Urinary bladder (tissue), 4 donors: ENCODE measurements at places on chromosomes 1 and 21. TPM values are rescaled to one million over a fixed set of nuclear protein-coding genes. Genes with fewer than 3 reads are reported as not detected.

The SPRR1A gene
- polyA plus RNA-seq = not detected

The LEPR gene
- 13.5 TPM for polyA plus RNA-seq

The CASQ1 gene
- polyA plus RNA-seq = 4.5 TPM

DNA sequence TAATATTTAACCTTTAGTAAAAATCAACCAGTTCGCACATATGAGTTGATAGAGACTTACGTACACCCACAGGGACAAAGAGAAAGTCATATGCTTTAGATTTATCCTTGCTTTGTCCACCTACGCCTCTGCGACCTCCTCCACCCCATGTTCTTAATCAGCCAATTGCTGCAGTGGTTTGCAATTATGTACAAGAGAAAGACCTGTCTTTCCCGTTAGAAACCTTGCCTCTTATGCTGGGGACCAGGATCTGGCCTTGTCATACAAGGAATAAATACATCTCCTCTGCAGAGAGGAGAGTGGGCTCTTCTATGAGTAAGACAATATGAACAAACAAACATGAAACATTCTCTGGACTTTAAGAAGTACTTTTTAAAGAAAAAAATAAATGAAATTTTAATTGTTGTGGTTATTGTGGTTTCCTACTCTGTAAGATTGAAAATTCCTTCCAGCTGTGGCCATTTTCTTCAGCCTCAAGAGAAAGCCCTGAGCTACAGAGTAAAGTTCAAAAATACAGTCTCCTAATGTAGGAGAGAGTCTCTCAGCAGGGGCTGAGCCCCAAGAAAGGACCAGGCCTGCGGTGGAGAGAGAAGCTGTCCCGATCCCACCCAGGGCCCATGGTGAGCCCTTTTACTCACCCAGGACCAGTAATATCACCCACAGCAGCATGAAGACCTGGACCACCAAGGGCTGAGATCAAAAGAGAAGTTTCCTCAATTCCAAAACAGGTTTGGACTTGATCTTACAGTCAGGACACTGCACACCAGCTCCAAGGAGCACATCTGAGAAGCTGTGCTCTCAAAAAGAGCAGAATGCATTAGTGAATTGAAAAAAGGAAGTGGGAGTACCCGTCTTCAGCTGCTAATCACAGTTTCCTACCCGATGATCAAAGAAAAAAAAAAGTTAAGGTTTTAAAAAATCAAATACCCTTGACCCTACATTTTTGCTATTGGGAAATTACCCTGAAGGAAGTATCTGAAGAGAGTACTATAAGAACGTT is at the start of gene FCRL5:
FCRL5 (minus strand) TSS at position 822 of the 1,000 bp plus-strand sequence; CDS start at position 669, 153 bp downstream.
- DNase-seq = no peak

DNA sequence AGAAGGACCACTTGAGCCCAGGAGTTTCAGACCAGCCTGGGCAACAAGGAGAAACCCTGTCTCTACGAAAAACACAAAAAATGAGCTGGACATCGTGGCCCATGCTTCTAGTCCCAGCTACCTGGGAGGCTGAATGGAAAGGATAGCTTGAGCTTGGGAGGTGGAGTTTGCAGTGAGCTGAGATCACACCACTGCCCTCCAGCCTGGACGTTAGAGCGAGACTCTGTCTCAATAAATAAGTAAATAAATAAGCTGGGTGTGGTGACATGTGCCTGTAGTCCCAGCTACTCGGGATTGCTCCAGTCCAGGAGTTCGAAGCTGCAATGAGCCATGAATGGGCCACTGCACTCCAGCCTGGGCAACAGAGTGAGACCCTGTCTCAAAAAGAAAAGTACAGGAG is 3.6 kb downstream of the AKR1A1 start:
- DNase-seq = no peak

The TDRD5 gene
- 0.13 TPM for polyA plus RNA-seq
